ENCODE measurements at places on chromosomes 11 and 22.

DNA sequence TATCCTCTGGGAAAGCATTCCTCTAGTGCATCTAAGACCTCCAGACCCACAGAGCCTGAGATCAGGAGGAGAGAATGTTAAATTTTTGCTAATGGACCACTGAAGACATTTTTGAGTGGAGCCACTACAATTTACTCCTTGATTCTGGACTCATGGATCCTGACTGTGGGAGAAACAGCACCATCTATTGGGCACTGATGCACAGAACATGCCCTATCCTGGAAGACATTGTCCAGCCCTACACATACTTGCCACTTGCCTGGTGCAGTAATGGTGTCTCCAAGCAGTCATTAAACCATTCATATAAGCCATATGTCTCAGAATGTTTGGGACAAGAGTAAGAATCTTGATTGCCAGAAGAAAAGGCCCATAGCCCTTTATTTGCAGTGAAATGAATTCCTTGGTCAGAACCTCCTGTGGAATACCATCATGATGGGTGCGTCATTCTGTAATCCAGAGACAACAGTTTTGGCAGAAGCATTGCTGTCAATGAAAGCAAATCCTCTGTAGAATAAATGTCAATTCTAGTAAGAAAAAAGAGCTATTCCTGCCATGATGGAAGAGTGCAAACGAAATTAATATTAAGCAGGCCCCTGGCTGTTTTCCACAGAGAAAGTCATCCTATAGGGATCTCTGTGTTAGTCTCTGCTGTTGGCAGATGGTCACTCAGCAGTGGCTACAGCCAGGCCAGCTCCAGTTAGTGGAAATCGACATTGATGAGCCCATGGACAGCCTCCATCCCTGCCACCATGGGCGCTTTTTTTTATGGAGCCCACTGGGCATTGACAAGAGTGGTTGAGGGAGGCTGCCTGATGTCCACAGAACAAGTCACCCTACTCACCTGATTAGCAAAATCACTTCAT lies 43.5 kb downstream of the GGTLC2 start:
- DNase-seq = peak; percentile 66

GRCh38 chr11:126997196-126997595 lies 3.4 kb downstream of the KIRREL3 start:
- DNase-seq = no peak

DNA sequence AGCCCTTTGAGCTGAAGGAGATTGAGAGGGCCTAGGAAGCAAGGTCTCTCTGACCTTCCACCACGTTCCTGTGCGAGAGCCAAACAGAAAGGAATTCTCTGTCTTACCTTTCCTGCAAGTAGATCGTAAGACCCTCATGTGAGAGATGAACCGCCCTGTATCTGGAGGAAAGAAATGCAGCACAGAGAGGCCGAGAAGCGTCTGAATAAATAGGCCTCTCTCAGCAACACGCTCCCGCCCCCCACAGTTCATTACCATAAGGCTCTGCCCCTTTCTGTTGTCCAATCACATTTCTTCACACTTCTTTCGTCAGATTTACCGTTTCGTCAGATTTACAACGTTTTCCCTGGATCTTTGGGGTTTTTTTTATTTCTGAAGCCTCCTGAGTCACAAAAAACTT lies 90.3 kb downstream of the BLID start:
- DNase-seq = no peak

DNA sequence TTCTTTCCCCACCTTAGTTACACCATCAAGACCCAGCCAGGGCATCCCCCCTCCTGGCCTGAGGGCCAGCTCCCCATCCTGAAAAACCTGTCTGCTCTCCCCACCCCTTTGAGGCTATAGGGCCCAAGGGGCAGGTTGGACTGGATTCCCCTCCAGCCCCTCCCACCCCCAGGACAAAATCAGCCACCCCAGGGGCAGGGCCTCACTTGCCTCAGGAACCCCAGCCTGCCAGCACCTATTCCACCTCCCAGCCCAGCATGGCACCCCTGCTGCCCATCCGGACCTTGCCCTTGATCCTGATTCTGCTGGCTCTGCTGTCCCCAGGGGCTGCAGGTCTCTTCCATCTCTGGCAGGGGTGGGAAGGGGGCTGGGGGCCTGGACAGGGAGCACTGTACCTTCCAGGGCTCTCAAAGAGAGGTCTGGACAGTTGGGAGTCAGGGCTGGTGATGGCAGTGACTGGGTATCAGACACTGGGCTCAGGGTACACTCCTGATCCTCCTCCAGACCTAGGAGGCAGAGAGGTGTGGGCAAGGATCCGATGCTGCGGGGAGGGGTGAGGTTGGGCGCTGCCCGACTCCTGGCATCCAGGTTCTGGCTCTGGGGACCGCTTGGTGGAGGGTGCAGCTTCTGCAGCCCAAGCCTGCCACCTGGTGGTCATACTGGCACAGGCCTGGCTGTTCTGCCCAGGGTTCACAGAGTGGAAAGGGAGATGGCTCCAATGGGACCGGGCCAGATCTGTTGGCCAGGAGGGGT lies at the start of gene UPK2:
Gene UPK2 (plus strand): TSS at position 205 of the 753 bp plus-strand sequence. CDS start 53 bp downstream, at position 258.
- peak; percentile 69 for DNase-seq

GRCh38 chr11:94668212-94668793 lies 99.9 kb upstream of the AMOTL1 start:
- DNase-seq = no peak

DNA sequence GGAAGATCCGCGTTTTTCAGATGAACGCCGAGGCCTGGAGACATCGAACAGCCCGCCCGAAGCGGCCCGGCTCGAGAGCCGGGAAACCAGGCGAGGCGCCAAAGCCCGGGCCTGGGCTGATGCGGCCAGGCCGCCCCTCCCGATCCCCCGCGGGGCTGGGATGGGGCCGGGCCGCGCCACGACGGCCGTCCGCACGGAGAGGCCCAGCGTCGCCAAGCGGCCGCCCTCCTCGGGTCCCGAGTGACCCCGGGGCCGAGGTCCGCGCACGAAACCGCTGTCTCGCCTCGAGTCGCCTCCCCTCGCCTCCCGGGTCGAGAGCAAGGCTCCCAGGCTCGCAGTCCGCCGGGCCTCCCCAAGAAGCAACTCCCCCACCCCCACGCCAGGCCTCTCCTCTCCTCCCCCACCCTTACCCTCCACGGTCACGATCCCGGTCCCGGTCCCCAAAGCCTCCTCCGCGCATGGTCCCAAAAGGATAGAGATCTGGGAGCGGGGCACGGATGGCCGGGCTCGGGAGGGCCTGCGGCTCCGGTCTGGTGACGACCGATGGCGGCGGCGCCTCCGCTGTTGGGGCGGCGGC lies 482 bp downstream of the DDX17 start:
- peak; percentile 23 for DNase-seq

- DNase-seq = peak; percentile 54
These were observed 6.3 kb upstream of the SYNGR1 start for GRCh38 chr22:39343259-39344045.

GRCh38 chr11:18393581-18394274 lies 635 bp upstream of the LDHA start:
- DNase-seq = no peak

DNA sequence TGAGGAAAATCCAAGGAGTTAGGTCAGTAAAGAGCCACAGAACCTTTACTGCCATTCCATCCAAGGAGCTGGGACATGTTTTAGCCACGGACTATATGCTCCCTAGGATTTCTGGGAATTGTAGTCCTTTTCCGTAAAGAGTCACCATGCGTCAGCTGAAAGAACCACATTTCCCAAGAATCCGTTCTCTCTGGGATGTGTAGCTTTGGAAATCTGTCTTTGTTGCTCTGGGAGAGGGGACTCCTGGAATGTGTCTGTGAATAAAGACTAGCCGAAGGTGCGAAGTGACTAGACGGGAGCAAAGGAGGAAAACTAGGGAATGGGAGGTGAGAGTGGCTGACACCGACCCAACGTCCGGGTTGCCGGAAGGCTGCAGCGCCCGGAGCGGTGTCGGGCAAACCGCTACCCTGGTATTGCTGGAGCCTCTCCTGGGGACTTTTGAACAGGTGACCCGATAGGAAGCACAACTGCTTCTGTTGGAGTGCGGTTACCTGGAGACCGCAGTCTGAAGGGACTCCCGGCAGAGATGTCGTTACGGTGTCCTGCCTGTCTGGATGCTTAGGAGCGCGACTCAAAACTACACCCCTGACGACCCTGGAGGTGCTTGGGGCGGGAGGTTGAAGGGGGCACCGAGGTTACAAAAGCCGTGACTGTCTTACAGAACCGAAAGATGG lies at the start of gene IFTAP:
Gene IFTAP (plus strand): TSS at position 187 of the 674 bp plus-strand sequence. CDS start 15,602 bp downstream, outside the sequence.
- DNase-seq = peak; percentile 89
